ENCODE measurements at places on chromosomes 1 and 21.

- DNase-seq: no peak
Measured at GRCh38 chr1:191865479-191865878, 292.8 kb upstream of the RGS18 start.

- peak; percentile 6 for DNase-seq
Measured at GRCh38 chr1:181676269-181676668, 193.0 kb downstream of the CACNA1E start.

DNA sequence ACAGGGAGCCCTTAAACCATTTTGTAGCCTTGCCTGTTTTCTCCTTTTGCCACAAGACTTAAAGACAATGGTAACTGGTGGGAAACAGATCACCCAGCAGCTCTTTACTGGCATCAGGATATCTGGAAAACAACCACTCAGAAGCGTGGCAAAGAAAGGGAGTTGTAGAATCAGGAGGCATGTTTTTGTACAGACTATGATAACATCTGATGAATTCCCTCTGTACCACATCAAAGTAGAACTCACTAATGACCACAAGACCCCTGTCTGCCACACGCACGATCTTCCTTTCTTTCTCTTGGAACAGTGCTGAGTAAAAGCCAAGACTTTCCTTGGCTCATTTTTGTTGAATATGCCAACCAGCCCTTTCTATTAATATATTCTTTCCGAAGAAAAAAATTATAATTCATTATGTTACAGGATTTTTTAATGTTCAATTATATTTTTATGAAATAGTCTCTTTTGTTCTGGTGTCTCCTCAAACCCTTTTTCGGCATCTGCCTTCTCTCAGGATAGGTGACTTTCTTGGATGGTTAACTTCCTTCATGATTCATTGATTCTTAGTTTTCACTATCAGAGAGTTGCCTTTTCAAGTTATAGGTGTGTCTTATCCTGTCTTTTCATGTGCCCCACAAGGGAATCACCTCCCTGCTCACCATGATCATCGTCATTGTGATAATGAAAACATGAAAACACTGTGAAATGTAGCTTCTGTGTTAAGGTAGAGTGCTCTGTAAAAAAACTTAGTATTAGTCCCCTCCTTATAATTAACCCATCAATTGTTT lies 7.9 kb upstream of the PHGDH start:
- DNase-seq: no peak

DNA sequence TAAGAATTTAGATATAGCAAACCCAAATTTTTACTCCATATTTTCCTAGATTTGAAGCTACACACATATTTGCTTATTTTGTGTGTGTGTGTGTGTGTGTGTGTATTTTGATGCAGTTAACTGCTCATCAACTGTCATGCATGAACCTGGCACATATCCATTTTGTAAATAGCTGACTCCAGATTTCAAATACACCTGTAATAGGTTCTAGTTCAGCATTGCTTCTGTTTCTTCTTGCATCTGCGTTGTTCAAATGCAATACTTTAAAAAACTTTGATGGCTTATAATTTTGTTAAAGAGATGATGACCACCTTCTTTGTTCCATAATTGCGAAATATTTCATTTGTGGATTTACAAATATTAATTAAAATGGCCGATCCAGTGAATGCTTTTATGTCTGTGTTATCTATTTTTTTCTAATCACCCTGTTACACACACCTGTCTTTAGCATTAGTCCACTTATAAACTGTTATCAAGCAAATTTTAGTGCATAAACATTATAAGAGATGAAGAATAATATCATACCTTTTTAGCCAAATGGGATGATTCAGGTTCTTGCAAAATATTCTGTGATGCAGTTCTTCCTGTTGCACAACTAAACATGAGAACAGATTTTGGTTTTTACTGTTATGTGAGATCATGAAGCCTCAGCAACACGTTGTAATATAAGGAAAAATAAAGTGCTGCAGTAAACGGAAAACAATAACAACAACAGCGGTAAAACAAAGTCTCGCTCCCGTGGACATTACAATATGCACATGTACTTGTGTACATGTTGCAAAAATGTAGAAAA lies 12.7 kb upstream of the S100A11 start:
- DNase-seq: no peak

DNA sequence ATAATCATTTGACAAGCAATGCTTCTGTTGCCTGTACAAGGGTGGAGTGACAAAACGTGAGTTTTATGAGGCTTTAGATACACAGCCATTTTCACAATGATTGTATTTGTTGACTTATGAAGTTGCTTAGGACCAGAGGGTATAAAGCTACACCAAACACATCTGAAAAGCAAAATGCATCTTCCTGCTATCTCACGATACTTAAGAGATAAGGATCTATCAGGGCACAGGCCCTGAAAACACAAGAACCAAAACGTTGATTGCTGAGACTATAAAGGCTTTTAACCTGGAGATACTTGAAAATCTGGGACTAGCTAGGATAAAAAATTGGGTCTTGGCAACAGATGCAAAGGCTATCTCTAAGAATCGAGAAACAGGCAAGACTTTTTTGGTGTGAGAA lies 115.7 kb downstream of the SLC5A9 start:
- no peak for DNase-seq

DNA sequence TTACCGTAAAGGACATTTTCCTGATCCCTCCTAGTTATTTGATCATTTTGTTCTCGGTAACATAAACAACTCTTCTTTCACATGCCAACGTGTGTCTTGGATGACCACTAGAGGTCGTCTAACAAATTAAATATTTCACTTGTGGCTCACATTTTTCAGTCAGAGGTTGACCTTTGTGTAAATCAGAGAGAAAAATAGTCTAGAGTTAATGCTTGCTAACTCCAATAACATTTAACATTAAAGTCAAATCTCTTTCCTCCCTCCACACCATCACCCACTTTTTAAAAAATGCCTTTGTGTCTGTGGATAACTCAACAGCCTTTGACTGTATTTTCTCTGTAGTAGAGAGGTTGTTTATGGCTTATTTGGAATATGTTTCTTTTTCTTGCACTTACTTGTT lies 220.5 kb upstream of the B3GALT2 start:
- no peak for DNase-seq

DNA sequence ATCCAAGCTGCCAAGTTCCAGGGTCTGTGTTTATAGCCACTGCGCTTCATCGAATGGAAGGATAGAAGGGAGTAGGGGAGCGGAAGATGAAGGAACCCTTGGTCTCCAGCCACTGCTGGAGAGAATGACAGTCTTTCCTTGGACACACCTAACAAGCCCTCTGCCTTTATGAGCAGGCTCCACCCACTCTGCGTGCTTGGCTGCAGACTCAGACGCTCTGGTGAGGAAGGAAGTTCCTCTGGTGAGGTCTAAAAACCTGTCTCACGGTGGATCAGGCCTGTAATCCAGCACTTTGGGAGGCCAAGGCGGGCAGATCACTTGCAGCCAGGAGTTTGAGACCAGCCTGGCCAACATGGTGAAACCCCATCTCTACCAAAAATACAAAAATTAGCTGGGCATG lies 55.4 kb downstream of the MATN1 start:
- DNase-seq: no peak

DNA sequence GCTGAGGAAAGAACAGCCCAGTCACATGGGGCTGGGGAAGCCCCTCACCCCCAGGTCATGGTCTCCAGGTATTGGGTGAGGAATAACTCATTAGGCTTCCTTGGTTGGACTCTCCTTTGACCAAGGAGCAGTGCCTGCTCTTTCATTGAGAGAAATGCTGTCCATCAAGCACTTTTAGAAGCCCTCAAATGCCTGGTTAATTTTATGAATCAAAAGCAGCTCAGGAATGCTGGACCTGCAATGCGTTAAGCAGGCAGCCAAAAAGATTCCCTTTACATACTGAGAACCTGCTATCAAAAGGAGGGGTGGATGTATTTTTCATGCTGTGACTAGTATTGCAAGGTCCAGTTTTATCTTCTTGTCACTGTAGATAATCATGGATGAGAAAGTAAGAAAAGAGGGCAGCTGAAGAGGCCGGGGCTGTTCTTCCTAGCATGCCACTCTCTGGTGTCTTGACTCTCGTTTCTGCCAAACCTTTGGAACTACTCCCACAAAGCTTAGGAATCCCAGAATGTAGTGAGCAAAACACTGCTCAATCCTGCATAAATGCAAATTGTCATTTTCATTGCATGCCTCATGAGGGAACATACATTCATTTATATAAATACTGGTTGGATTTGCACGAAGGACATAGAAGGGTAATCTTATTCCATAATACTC lies 2.1 kb upstream of the CD58 start:
- no peak for DNase-seq

DNA sequence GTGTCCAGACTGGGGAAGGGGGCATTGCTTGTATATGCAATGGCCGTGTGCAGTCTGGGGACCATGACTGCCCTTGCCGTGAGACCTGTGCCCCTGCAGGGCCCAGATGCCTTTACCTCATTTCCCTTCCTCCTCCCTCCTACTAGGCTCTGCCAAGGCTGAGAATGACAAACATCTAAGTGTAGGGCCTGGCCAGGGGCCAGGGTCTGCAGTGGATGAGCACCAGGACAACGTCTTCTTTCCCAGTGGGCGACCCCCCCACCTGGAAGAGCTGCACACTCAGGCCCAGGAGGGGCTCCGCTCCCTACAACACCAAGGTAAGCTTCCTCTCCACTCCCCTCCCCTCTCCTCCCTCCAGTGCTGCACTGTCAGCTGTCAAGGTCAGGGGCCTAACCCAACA lies 49.5 kb downstream of the YARS1 start:
- no peak for DNase-seq

DNA sequence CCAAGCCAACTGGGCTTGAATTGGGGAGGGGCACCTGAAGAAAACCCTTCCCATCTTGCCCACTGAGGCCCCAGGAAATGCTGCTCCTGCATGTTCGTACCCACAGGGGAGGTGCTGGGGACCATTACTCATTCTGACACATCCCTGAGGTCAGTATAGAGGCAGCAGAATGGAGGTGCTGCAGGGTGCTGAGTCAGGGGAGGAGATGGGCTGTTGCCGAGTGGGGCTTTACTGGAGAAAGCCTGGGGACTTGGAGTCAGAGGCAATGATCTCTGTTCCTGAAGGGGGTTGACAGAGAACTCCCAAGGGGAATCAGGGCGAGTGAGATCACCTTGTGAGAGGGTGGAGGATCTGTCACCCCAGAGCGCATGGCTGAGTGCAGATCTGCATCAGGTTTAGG lies 40.2 kb upstream of the KCNA10 start:
- peak; percentile 12 for DNase-seq

GRCh38 chr1:2589431-2590232 lies 3.1 kb downstream of the PRXL2B start:
- DNase-seq: no peak

- DNase-seq: peak; percentile 39
Measured at GRCh38 chr1:25990702-25991395, 7.0 kb downstream of the PAFAH2 start.

GRCh38 chr1:221039616-221040015 lies 160.4 kb downstream of the HLX start:
- DNase-seq: no peak

- no peak for DNase-seq
Measured at GRCh38 chr1:153122831-153123421, 9.6 kb upstream of the SPRR2F start.

DNA sequence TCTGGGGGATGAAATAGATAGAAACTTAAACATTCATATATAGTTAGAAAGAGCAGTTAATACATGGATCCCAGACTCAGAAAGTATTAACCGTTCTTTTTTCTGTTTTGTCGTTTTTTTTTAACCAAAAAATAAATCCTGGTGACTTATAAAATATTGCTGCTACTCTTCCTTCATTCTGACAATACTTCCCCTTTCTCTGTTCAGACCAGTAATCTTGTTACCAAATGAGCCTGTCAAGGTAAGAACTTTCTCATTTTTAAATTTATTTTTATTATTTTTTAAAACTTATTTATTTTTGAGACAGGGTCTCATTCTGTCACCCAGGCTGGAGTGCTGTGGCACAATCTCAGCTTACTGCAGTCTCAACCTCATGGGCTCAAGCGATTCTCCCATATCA lies 13.7 kb downstream of the PTPN22 start:
- DNase-seq: no peak

DNA sequence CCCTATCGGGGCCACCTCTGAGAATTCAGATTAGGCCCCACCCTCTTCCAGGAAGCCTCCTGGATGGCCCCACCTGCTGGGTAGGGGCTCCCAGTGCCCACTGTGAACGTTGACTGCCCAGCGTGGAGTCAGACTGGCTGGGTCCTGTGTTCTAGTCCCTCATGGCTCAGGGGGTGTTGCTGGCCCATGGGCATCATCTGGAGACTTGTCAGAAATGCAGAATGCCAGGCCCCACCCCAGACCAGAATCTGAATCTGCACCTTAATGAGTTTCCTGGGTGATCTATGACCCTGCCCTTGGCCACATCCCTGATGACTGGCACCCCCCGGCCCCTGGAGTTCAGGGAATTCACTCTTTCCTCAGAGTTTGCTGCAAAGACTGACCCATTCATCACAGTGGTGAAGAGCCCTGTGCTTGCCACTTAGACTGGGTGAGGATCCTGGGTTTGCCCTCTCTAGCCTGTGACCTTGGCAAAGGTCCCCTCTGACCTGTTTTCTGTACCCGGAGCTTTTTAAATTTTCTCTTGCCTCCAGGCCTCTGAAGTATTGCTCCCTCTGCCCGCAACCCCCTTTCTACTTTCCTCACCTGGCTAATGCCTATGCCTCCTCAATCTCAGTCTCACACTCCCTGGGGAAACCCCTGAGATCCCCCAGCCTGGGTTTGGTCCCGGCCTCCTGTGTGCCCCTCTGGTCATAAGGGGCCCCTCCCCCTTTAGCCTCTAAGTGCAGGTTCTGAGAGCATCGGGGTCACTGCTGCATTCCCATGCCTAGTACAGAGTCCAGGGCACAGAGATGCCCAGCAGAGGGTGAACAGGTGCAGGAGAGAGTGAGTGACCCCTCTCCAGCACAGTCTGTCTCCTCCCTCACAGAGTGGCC lies 184.2 kb downstream of the MATN1 start:
- no peak for DNase-seq

DNA sequence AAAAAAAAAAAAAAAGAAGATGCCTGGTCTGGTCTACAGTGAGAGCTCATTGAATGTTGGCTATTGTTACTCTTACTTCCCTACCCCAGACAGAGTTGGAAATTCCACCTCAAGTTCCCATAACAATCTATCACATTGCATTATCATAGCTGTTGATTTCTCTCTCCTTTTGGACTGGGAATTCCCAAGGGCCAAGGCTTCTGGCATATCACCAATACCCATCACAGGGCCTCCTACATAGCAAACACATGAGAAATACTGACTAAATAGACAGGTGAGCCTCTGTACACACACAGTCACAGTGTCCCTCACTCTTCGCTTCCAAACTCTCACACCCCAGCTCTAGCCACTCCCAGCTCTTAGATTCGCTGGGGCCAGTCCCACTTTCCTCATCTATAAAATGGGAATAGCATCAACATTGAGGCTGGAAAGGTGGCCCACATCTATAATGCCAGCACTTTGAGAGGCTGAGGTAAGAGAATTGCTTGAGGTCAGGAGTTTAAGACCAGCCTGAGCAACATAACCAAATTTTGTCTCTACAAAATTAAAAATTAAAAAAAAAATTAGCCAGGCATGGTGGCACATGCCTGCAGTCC lies 6.4 kb downstream of the PTAFR start:
- DNase-seq: no peak

GRCh38 chr1:30672661-30673060 lies 50.7 kb downstream of the MATN1 start:
- DNase-seq: no peak

GRCh38 chr1:6414443-6414844 lies 5.3 kb downstream of the HES2 start:
- DNase-seq: peak; percentile 54

All from stimulated activated CD4-positive, alpha-beta T cell treated with anti-CD3 and anti-CD28 coated beads, Interleukin-1b, Interleukin-23, amount 100 ng/mL, for 48 hours (primary cell).